ENCODE measurements at places on chromosomes 11 and 22.

- no peak for DNase-seq
Measured at GRCh38 chr22:23500508-23501260, 79.4 kb downstream of the IGLL1 start.

DNA sequence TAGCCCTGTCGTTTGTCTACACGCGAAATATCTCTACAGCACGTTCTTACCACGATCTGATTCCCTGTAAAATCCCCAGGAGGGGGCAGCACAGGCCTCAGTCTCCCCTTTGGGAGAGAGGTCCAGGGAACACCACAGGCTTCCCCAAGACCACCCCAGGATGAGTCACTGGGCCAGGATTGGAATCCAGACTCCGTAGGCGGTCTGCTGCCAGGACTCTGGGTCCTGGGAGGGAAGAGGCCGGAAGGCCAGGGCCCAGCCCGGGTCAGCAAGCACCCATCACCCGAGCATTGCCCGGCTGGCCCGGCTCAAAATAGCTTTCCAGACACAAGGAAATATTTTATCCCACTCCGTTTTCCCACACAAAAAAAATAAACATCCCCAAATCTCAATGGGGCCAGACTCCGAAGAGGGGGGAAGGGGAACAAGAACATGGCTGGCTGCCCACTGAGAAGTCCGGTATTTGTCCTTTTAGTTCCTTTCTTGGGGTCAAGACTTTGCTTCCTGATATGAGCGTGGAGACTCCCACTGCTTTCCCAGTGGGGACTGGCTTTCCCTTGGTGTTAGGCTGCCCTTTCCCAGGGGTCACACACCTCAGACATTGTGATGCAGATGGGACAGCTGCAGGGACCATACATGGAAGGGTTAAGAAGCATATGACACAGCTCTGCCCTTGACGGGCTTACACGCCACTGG, 91.3 kb downstream of the LRRC32 start:
- DNase-seq, result no peak

- no peak for DNase-seq
Measured at GRCh38 chr22:49323751-49324415, 503.8 kb downstream of the BRD1 start.

DNA sequence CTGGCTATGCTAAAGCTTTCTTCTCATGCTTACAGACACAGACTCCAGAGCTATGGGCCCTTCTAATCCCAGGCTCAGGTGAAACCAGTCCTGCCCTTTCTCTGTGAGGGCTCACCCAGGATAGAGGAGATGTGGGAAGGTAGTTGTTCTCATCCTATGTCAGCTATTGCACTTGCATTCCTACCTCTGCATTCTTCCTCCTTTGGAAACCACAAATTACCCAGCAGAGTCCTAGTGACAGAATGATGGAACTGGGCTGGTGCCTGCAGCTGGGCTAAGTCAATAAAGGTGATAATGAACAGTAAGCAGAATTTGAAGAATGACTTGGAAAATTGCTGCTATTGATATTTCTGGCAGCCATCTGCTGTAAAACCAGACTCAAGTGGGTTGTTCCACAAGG, 560.0 kb downstream of the TMEM135 start:
- no peak for DNase-seq

GRCh38 chr11:123357353-123357989, 72.6 kb upstream of the GRAMD1B start:
- no peak for DNase-seq

- DNase-seq, result no peak
Measured at GRCh38 chr11:73346186-73346935, 29.8 kb upstream of the RELT start.

DNA sequence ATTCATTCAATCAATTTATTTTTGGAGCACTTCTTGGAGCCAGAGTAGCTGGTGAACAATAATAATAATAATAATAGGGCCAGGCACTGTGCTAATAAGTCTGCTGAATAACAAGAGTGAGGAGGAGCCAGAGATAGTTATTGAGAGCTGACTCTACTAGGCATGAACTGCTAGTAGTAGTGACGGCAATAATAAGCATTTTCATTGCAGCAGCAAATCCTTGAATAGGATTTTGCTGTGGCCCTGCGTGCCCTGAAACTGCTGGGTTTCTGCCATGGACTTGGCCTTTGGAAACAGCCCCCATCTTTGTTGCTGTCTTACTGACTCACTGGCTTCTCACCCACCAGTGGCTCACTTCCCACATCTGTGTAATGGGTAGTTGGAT, 545.9 kb downstream of the MIAT start:
- DNase-seq, result no peak

- DNase-seq, result no peak
Measured at GRCh38 chr22:46577368-46578249, 40.2 kb upstream of the CELSR1 start.

DNA sequence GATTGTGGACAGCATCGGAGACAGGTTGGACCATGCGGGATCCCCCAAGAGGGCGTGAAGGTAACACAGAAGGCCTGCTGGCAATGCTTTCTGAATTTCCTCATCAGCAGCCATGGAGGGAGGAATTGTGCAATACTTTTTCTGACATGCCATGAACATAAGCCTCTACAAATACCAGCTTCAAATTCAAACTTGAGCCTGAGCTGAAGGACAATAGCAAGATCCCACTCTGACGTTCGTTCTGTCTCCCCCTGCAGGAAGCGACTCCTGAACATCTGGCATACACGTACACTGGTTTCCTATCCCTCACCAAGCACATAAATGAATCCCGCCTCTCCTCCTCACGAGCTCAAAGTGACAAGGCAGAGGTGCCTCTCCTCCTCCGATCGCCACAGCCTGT, 312.2 kb downstream of the BRD1 start:
- no peak for DNase-seq

DNA sequence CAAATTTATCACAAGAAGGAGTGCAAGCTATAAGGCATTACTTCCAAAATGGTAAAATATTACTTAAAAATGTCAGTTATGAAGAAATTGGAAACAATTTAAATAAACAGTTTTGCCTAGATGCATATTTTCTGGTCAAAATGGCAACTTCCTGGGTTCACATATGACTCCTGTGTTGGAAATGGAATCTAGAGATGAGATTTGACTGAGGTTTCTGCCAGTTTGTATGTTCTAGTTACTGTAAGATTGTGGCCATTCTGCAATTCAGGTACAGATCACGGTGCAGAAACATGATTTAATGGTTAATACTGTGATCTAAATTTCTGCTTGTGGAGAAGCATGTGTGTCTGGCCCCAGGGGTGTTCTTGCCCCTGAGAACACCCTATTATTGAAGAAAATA, 3.4 kb upstream of the OR4C6 start:
- no peak for DNase-seq

- no peak for DNase-seq
Measured at GRCh38 chr11:66080055-66080817, 10.2 kb downstream of the PACS1 start.
